ENCODE measurements at places on chromosomes 6 and 20. TPM values are rescaled to one million over a fixed set of nuclear protein-coding genes. Genes with fewer than 3 reads are reported as not detected.

DNA sequence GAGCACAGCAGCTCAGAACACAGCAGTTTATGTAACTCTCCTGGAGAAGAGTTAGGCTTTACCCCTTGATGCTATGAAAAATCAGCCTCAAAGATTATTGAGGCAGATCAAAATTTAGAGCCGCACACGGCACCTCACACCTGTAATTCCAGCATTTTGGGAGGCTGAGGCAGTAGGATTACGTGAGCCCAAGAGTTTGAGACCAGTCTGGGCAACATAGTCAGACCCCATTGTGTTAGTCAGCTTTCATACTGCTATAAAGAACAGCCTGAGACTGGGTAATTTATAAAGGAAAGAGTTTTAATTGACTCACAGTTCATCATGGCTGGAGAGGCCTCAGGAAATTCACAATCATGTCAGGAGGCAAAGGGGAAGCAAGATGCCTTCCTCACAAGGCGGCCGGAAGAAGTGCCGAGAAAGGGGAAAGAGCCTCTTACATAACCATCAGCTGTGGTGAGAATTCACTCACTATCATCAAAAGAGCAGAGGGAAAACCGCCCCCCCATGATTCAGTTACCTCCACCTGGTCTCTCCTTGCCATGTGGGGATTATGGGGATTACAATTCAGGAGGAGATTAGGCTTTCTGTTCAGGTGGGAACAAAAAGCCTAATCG lies 87.7 kb downstream of the SGK1 start:
- DNase-seq, result no peak

DNA sequence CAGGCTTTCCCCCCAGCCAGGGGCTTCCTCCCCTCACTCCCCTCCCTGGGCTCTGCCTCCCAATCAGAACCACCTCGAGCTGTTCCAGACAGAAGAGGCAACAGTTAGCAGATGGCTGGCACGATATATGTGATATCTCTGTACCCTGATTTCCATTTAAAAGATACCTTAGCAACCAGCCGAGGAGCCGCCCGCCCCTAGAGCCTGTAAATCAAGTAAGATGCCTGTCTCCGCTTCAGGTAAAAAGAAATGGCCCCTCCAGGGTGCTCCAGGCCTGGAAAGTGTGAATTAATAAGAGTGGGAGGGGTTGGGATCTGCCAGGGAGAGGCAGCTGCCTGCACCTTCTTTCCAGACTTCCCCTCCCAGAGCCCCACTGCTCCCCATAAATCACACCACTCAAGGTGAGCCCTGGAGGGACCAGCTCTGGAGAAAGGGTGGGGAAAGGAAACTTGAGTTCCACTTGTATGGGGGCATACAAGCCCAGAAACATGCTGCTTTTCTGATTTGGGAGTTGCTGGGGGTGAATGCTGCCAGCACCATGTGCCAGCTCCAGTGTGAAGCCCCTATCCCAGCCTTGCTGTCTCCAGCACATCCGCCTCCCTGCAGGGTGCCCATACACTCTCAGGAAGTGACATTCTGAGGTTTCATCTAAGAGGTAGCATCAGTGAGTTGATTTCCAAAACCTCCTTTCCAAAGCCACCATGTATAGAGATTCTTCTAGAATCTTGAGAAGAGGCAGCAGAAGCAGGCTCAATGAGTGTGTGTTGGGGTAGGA lies 148.0 kb downstream of the LRFN2 start:
- no peak for DNase-seq

DNA sequence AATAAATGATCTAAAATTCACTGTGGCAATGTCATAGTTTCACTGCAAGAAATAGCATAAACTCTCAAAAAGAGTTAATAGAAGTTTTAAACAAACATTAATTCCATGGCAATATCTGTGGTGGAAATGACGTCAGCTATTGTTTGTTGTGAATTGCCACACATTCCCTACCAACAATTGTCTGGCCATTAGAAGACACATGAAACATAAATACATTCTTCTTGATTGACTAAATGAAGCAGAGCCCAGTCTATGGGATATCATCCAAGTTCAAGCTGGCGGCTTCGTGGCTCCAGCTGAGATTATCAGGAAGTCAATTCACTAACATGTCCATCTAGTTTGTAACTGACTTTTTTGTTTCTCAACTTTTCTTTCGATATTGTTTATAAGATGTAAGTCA lies 369.0 kb downstream of the ARHGAP18 start:
- no peak for DNase-seq

- DNase-seq, result no peak
Observed at GRCh38 chr6:21708320-21708580, 114.7 kb downstream of the SOX4 start.

SAMD3 gene
- total RNA-seq, result 6.3 TPM

KHDRBS2 gene
- total RNA-seq, result 5.2 TPM

GPX5 gene
- total RNA-seq, result not detected

IL17F gene
- total RNA-seq, result not detected

BIRC7 gene
- total RNA-seq, result not detected

DEF6 gene
- total RNA-seq, result 7.2 TPM
